Naive B cell (primary cell): ENCODE measurements at places on chromosomes 13 and 19.

DNA sequence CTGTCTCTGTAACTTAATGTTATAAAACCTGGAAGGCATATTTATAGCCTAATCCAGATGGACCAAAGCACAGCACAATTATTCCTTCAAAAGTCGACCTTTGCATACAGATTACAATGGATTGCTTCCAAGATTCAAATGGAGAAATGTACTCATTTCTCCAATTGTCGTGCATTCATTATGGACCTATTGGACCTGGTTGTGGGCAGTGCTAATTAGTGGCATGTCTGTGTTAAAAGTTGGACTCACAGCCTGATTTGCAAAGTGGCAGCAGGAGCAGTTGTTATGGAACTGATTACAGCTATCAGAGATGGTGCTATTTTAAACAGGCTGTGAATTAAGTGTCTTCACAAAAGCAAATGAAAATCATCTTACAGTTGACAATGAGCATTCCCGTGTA lies 1529.3 kb upstream of the SLC10A2 start:
- no peaks in the 10 kb centered on the region for H3K27me3 ChIP-seq
- DNase-seq = no peak
- no peaks in the 10 kb centered on the region for H3K4me1 ChIP-seq
- no peaks in the 10 kb centered on the region for H3K36me3 ChIP-seq
- no peak overlapping the region for H3K4me3 ChIP-seq
- H3K27ac ChIP-seq = no peak overlapping the region

- peaks cover 70% of the 10 kb centered on the region for H3K4me1 ChIP-seq
- no peaks in the 10 kb centered on the region for H3K27me3 ChIP-seq
- peak within 1 kb of the TSS; percentile 89 for H3K4me3 ChIP-seq
- H3K36me3 ChIP-seq = no peaks in the 10 kb centered on the region
- peak within 1 kb of the TSS; percentile 95 for H3K27ac ChIP-seq
These were observed at the start of gene PTGIR for GRCh38 chr19:46624958-46625661. Gene PTGIR (minus strand): TSS chr19:46625089. CDS start chr19:46624225, 864 bp downstream.

DNA sequence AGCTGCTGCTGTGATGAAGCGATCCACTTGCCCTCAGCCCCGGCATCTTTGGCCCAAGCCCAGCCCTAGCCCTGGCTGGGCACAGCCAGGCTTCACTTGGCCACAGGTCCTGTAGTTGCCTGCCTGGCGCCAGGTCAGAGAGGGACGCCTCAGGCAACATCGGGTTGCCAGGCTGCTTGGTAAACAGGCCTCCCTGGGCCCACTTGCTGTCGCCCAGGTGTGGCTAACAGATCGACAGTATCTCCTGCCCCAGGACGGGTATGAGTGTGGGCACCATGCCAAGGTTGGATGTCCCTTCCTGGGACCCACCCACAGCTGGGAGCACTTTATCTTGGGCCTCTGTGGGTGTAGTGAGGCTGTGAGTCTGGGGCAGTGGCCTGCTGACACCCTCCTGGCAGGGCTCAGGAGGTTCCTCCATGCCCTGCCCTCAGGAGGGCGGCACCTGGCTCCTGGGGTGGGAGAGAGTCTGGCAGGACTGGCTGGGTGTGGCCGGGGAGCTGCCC lies 27.8 kb downstream of the CARM1 start:
- no peaks in the 10 kb centered on the region for H3K27me3 ChIP-seq
- H3K27ac ChIP-seq = no peak overlapping the region
- no peak for DNase-seq
- H3K4me3 ChIP-seq = no peak overlapping the region
- H3K36me3 ChIP-seq = no peaks in the 10 kb centered on the region

GRCh38 chr19:19459707-19460251 lies 54.3 kb downstream of the GATAD2A start:
- no peaks in the 10 kb centered on the region for H3K36me3 ChIP-seq
- peak overlapping the region; percentile 93 for H3K4me3 ChIP-seq
- peak overlapping the region; percentile 97 for H3K27ac ChIP-seq
- peak; percentile 45 for DNase-seq

DNA sequence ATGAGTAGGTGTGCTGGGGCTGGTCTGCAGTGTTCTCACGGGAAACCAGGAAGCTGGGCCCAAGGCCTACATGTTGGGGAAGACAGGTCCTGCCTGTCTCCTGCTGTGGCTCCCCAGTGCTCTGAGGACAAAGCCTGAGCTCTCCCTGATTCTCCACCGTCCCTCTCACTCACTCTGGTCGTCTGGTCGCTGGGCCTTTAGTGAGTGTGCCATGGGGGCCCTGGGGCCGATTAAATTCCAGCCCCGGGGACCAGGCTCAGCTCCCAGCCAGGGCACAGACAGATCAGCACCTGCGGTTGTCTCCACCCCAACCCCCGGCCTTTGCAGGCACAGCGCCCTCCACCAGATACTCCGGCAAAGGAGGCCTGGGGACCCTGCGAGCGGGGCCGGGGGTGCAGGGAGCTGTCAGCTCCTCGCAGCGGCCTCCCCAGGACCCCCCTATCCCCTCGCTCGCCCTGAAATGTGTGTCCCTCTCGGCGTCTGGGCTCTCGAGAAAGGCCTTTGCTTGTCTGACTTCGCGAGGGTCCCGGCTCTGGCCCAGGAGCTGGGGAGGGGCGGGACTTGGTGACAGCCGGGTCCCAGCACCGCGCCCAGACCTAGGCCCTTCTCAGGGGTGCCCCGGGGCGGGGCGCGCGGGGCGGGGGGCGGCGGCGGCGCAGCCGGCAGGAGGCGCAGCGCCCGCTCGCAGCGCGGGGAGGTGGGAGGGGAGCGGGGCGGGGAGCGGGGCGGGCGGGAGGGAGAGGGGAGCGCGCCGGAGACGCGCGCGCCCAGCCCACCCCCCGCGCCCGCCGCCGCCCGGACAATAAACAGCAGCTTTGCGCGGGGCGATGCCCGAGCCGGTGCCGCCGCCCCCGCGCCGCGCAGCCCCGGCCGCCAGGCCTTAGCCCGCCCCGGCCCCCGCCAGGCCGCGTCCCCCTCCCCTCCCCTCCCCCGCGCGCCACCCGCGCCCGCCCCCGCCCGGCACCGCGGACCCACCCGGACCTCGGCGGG lies at the start of gene PALM:
Gene PALM (plus strand): TSS at position 782 of the 990 bp plus-strand sequence. CDS start 212 bp downstream, outside the sequence.
- no peak for DNase-seq
- H3K4me1 ChIP-seq = peaks cover 9% of the 10 kb centered on the region

- no peaks in the 10 kb centered on the region for H3K36me3 ChIP-seq
- peaks cover 5% of the 10 kb centered on the region for H3K27me3 ChIP-seq
- no peak for DNase-seq
- H3K4me1 ChIP-seq = no peaks in the 10 kb centered on the region
These were observed 7.2 kb upstream of the PTGER1 start for GRCh38 chr19:14482172-14482941.

DNA sequence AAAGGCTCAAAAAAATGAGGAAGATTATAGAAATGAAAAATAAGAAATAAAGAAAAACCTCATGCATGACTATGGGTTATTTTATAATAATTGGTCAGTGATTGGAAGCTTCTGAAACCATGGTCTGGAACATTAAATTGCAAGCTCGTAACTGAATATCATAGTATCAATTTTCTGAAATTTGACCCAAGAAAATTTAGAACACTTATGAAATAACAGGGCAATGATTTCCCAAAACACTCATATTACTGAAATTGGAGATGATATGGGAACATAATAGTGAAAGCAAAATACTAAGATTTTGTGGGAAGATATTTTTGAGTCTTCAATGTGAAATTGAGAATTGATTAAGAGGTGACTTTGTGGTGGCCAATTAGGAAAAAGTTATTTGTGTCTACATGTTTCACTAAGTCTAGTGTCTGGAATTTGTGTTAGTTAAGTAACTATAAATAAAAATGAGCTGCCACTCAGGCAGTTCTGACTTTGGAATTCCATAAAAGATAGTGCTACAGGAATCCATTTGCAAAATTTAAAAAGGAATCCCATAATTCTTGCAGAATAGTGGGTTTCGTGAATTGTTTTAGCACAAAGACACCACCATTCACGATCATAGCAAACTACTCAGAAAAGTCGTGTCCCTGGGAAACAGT lies 603.0 kb downstream of the LMO7 start:
- no peaks in the 10 kb centered on the region for H3K4me1 ChIP-seq
- no peak overlapping the region for H3K27ac ChIP-seq

DNA sequence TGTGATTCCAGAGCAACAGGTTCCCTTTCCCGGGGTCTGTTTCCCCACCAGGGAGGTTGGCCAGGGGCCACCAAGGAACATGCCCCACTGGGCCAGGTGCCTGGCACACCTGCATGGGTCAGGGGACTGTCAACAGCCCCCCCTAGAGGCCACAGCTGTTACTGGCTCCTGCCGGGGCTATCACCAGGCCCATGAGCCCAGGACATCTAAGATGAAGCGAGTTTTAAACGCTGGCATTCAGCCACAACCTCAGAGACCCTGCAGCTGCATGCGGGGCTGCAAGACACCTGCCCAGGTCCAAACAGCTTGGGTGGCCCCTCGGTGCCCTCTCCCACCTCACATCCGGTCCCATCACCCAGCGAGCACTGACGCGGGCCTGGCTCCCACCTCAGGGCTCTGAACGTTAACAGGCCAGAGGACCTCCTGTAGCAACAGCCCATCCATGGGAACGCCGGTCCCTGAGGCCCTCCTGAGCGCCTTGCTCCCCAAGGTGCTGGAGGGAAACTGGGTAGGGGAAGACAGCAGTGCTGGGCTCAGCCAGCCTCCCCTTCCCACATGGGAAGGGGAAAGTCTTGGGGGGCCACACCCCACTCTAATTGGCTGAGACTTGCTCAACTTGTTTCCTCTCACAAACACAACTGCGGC lies 12.0 kb downstream of the KHSRP start:
- no peaks in the 10 kb centered on the region for H3K4me1 ChIP-seq
- H3K36me3 ChIP-seq = no peaks in the 10 kb centered on the region
- no peak overlapping the region for H3K27ac ChIP-seq

- H3K4me1 ChIP-seq = peaks cover 26% of the 10 kb centered on the region
- H3K36me3 ChIP-seq = no peaks in the 10 kb centered on the region
- no peak for DNase-seq
- H3K4me3 ChIP-seq = no peak overlapping the region
These were observed 9.8 kb upstream of the CXCL17 start for GRCh38 chr19:42452590-42452989.

DNA sequence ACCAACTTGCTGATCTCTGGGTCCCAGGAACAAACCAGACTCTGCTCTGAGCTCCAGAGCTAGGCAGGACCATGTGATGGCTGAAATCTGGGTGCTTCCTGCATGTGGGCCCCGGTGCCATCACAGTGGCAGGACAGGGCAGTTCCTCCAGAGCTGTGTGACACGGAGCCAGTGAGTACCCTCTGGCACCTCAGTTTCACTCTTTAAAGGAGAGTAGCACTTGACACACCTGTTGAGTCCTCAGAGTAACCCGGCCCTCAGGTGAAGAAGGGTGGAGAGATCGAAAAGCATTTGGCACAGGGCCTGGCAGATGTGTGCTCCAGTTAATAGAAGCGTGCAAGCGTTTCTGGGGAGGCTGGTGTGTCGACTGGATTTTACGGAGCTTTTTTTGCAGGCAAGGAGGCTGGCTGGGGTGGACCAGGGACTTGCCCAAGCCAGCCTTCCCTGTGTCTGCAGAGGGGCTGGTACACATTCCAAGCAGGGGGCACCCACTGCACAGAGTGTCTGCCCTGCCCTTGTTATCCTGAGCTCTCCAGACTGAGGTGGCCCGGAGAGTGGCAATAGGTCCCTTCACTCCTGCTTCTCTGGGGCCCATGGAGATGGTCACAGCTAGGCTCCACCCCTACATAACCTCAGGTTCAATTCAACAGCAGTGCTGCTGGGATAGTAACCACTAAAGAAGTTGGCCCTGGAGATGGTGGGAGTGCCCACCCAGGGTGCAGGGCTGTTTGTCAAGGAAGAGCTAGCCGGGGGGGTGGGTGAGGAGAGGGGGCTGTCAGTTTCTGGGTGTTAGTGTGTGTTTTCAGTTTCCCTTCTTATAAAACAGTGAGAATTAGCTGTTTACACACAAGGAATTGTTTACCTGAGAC lies 8.3 kb downstream of the RPS19 start:
- peak overlapping the region; percentile 88 for H3K27ac ChIP-seq
- no peak overlapping the region for H3K4me3 ChIP-seq
- H3K4me1 ChIP-seq = peaks cover 84% of the 10 kb centered on the region
- H3K27me3 ChIP-seq = no peaks in the 10 kb centered on the region
- no peak for DNase-seq
- H3K36me3 ChIP-seq = peaks cover 19% of the 10 kb centered on the region

DNA sequence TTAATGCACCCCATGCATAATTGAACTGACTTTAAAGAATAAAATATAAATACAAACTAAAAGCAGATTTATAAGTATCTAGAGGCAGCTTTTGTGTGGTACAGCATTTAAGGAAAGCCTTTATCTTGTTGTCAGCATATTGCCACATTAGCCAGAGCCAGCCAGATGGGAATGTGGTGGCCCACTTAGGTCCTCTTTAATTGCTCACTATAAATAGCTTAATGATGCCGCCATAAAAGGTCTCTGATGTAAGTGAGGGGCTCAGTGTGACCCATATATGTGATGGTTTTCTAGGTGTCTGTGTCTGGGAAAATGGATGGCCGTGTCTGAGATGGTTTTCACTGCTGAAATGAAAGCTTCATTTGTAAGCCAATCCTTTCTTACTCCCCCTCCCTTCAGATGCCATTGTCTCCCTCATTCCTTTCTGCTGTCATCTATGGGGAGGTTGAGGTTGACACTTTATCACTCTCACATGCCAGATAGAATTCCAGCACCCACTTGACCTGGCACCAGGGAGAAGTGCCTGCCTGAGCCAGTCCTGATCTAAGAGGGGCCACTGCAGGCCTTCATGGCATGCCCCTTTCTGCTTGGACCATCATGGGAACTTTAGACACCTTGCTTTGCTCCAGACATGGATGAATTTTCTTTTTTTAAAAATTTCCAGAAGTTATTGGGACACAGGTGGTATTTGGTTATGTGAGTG lies 135.3 kb downstream of the MTUS2 start:
- peaks cover 15% of the 10 kb centered on the region for H3K27me3 ChIP-seq
- no peaks in the 10 kb centered on the region for H3K4me1 ChIP-seq
- no peak for DNase-seq
- no peaks in the 10 kb centered on the region for H3K36me3 ChIP-seq
- H3K4me3 ChIP-seq = no peak overlapping the region
